Endothelial cell of umbilical vein (primary cell): ENCODE measurements at places on chromosomes 12 and 14. TPM values are rescaled to one million over a fixed set of nuclear protein-coding genes. Genes with fewer than 3 reads are reported as not detected.

Gene OAS2
- polyA plus RNA-seq = 1.3 and 1.7 TPM in 2 replicates

- no peak overlapping the region for H3K4me3 ChIP-seq
- H3K36me3 ChIP-seq = peaks cover 70% of the 10 kb centered on the region
- H3K27me3 ChIP-seq = no peaks in the 10 kb centered on the region
- DNase-seq = no peak
- no peak overlapping the region for H3K27ac ChIP-seq
- H3K4me1 ChIP-seq = no peaks in the 10 kb centered on the region
Measured at GRCh38 chr12:108526482-108527165, 11.5 kb downstream of the FICD start.

Gene PNN
- polyA plus RNA-seq = 9.9 and 27.3 TPM in 2 replicates

DNA sequence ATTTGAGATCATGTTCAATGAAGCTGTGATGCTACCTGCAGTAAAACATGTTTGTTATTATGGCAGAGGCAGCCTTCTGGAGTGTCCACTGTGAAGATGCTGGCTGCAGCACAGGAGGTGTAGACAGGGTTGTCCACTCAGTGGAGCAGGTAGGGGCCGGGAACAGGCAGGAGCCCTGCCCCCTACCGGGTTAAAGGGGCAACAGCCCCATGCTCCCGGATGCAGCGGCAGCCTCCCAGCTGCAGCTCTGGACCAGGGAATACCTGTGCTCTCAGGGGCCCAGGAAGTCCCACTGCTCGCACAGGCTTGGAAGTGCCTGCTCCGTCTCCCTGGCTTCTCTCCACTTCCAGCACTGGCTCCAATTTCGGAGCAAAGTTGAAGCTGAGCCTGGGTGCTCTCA is 401.6 kb downstream of the FOXG1 start:
- no peak for DNase-seq
- no peaks in the 10 kb centered on the region for H3K36me3 ChIP-seq
- no peak overlapping the region for H3K4me3 ChIP-seq
